CD14-positive monocyte (primary cell): ENCODE measurements at places on chromosomes 1 and 21.

DNA sequence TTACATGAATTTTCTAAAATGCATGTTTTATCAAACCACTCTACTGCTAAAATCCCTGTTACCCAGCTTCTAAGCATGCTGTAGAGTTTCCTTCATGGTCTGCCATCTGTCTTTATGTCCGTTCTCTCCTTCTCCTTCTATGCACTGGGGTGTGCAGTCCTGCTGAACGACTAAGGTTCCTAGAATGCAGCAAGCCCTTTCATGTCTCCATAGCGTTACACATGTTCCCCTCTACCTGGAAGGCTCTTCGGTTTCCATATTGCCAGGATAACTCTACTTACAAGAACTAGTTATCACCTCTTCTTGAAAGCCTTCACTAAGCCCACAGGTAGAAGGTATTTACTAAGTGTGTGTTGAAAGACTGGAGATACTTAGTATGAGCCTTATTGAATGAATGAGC, 22.2 kb downstream of the DNM3 start:
- DNase-seq = no peak

GRCh38 chr1:167819849-167820683, 93.9 kb downstream of the ADCY10 start:
- peak; percentile 31 for DNase-seq

GRCh38 chr1:212495766-212496494, 63.2 kb downstream of the NENF start:
- peak; percentile 44 for DNase-seq

DNA sequence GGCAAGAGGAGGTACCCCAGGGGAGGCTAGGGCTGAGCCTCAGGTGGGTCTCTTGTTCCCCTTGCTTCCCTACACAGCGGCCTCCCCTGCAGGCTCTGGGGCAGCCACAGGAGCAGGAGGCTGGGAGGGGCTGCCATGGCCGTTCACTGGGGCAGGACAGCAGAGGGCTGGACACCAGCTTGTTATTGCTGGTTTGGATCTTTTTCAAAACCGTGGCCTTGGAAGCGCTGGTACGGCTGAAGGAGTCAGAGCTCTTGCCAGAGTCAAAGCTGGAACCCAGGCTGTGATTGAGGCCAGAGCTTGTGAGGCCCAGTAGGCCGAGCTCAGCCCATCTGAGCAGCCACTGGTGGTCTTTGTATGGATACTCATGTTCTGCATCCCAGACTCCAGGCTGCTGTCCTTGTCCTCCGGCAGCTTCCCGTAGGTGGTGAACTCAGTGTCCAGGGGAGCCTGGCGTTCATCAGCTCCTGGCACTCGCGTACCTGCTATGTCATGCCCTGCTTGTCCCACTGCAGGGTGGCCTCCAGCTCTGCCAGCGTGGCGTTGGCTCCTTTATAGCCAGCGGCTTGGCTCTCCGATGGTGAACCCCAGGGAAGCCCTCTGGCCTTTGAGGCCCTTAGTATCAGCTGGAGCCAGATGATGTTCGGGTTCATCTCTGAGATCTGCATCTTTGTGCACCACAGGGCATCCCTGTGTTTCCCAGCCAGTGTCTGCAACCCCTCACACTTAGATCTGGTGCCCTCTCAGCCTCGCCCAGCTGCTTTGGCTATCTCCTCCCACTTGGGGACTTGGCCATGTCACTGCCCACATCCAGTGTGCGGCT, 40.3 kb upstream of the THEM4 start:
- no peak for DNase-seq

GRCh38 chr1:1567891-1568291, 6.8 kb downstream of the SSU72 start:
- DNase-seq = no peak

- DNase-seq = peak; percentile 23
Observed at GRCh38 chr1:9591669-9592509, 3.2 kb downstream of the TMEM201 start.

GRCh38 chr1:207918011-207918410, 7.1 kb upstream of the CD34 start:
- DNase-seq = no peak

- no peak for DNase-seq
Observed at GRCh38 chr1:12147201-12147701, 19.5 kb upstream of the TNFRSF1B start.

- DNase-seq = peak; percentile 89
Observed at GRCh38 chr1:169312084-169312954, 55.3 kb downstream of the NME7 start.

DNA sequence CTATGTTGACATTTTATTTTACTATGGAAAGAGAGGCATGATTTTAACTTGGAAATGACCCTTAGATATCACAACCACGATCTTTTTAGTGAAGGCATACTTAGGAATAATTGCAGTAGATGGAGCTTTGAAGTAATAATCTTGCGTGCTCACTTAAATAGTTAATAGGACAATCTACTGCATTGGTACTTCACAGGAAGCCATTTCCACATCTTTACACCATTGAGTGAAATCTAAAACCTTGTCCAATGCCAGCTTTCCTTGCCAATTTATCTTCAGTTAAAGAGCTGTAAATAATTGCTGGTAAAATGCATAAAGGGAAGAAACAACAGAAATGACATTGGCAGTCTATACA, 586.3 kb downstream of the ADGRL2 start:
- DNase-seq = no peak

- no peak for DNase-seq
Observed at GRCh38 chr21:34008618-34009017, 64.8 kb upstream of the MRPS6 start.

- DNase-seq = peak; percentile 62
Observed at GRCh38 chr1:178344513-178345091, 152.2 kb downstream of the CLEC20A start.

GRCh38 chr1:226402739-226403165, 5.1 kb downstream of the PARP1 start:
- no peak for DNase-seq

- peak; percentile 91 for DNase-seq
Observed at GRCh38 chr1:179175011-179175841, 54.3 kb downstream of the ABL2 start.

DNA sequence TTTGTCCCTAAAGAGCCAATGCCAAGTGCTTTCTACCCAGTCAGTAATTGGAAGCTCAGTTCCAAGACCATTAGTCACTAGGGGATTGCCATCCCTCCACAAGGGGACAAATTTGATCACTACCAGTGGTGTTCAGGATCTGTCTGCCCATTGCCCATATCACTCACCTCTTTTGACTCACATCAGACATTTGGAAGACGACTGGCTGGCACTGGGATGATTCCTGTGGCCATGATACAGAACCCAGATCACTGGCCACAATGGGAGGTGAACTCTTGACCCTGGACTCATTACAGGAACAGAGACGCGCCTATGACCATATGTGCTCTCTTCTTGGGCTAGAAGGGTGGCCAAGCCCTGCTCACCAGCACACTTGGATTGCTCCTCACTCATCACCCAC, 71.0 kb downstream of the COLGALT2 start:
- no peak for DNase-seq

DNA sequence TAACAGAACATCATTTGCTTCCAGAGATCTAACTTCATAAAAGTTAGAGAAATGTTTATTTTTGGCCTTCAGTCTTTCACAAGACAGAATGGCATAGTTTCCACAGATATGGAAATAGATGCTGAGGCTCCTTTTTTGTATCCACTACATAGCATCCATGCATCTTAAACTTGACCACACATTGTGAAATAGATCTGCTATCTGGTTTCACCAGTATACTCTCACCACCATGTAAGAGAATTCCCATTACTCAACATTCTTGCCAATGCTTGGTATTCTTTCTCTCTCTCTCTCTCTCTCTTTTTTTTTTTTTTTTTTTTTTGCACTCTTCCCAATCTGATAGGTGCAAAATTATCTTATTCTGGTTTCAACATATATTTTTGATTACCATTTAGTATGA, 52.1 kb upstream of the PRMT6 start:
- DNase-seq = no peak

DNA sequence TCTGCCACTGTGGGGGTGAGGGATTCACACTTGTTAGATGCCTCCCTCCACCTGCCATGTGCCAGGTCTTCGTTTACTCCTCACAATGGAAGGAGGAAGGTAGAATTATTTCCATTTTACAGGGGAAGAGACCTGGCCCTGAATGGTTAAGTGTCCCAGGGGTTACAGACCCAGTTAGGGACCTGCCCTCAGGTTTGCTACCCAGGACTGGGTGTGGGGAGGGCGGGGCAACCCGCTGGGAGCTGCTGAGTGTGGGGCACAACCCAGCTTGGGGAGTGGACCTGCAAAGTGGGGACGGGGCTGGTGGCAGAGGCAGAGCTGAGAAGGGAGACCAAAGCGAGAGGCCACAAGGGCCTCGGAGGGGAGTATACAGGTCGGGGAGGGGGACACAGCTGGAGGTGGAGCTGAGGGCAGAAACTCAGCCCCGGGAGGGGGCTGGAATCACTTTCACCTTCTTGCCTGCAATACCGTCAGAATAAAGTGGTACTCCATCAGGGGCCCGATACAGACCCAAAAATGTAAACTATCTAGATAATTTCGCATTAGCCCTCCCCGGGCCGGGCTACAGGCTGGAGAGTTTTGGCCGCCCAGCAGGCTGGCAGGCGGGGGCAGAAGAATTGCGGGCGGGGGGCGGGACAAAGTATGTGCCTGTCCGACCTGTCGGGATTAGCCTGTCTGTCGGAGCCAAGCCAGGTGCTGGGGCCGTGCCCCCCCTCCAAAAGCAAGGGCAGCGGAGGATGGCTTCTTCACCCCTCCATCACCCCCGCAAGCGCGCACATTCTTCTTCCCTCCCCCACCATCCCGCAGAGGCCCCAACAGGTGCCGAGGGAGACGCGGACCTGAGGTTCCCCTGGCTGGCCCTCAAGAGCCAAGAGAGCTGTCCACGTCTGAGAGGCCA, 1.4 kb downstream of the RSPO1 start:
- DNase-seq = no peak

- no peak for DNase-seq
Observed at GRCh38 chr1:155983191-155984024, 5.1 kb upstream of the ARHGEF2 start.

DNA sequence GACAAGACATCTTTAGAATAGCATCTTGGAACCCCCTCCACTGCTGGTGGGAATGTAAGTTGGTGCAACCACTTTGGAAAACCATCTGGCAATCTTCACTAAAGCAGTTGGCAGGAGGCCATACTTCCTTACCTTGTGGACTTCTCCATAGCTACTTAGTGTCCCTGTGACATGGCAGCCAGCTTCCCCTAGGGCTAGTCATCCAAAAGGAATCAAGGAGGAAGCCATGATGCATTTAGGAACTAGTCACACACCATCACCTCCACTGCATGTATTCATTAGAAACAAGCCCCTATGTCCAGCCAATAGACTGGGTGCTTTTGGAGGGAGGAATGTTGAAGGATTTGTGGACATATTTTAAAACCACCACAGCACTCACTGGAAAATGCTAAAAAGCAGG, 19.9 kb downstream of the MX2 start:
- DNase-seq = no peak
